ENCODE measurements at places on chromosomes 6 and 20.

- no peak for DNase-seq
Measured at GRCh38 chr6:30591008-30591407, 19.8 kb downstream of the ABCF1 start.

DNA sequence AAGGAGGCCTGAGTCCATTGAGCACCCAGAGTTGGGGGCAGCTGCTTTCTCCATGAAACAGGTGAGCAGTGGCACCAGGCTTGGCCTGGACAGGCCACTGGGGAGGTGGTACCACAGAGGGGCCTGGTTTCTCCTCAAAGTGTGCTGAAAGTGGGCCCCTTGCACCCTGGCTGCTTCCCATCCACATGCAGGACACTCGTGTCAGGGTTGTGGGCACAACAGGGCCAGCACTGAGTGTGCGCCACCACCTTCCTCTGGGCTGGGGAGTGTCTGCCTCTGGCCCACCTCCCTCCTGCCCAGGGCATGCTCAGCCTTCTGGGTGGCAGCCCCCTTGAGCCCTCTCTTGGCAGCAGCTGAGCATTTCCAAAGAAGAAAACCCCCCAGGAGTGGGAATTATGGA lies 5.2 kb upstream of the SLC22A1 start:
- DNase-seq = no peak

- DNase-seq = no peak
Measured at GRCh38 chr6:170017603-170018320, 266.3 kb downstream of the ERMARD start.

DNA sequence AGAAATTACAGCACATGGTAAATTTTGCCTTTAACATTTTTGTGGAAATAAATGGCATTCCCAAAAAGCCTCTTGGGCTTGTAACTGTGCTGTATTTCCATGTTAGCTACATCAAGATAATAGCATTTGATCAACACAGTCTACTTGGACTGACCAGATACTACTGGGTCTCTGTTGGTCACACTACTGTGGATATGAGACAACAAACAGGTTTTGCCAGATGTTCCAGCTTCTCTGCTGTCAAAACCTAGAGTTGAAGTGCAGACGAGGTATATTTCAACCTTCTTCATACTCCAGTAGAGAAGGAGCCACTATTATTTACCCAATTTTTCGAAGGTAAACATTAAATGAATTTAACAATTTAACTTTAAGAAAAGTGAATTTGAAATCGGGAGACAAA lies 284.7 kb upstream of the CITED2 start:
- DNase-seq = no peak

DNA sequence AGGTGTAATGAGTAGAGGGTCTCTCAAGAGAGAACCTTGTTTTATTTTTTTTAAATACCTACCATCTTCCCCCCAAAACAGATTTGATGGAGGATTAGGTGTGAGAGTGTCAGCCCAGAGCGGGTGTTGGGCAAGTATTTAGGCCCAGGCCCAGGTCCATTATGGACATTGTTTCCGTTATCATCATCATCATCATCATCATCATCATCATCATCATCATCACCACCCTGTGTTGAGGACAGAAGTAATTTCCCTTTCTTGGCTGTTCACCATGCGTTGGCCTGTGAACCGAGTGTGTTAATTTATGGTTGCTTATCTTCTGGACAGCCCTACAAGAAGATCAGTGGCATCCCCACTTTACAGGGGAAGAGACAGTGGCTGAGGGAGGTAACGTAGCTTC lies 28.6 kb downstream of the PSMF1 start:
- DNase-seq = no peak

DNA sequence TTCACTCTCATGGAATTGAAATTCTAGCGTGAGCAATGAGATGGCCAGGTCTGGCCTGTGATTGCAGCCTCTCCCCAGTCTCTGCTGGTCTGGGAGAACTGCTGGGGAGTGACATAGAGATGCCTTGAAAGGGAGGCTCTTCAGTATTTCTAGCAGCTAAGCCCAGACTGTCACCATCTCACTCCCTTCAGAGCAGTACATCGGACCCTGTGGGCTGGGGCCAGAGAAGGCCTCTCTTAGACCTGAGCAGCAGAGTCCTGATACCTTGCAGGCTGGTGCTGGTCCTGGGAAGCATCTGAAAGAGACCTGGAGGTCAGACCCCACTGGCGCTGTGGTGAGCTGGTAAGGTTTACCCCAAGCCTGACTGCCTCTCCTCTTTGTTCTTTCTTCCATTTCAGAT lies 87.4 kb downstream of the TCP11 start:
- DNase-seq = no peak

GRCh38 chr6:134446218-134446848 lies 128.4 kb upstream of the SGK1 start:
- peak; percentile 64 for DNase-seq
